ENCODE measurements at places on chromosomes 16 and 17.

DNA sequence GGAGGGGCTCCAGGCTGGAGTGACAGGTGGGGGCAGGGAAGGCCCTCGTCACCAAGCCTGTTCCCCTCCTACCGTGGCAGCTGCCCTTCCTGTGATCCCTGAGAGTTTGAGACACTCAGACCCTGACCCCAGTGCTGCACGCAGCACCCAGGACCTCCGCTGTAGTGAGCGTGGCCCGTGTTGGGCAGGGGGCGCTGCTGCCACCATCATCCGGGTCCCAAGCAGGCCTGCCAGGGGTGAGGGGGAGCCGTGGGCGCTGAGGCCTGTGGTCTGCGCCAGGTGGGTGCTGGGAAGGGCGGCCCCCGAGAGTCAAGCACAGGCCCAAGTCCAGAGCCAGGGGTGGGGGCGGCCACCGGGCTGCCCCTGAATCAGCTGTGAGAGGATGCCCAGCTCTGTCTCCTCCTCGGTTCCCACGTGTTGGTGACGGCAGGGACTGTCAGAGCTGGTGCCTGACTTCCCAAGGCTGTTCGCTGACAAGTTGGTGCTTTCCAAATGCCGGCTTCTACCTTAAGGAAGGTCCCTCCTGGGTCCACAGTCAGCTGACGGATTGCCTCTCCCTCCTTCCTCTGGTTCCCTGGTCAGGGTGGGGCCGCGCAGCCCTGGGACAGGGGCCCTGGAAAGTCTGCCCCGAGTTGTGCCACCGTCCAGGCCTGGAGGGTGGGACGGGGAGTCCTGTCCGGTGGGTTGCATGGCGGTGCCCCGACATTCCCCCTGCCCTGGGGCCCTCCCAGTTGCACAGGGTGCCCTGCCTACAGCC, 31.1 kb downstream of the TPSG1 start:
- no peak for DNase-seq

DNA sequence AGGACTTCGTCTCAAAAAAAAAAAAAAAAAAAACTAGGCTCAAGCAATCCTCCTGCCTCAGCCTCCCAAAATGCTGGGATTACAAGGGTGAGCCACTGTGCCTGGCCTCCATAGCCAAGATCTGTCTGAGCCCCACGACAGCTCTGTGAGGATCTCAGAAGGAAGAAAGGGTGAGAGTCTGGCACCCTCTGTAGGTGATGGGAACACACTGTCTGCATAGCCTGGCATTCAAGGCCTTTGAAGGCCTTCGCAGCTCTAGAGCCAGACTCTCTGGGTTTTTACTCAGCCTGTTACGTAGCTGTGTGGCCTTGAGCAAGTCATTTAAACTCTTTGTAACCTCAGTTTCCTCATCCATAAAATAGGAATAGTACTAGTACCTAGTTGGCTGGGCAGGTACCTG, 6.3 kb upstream of the XPO6 start:
- DNase-seq: no peak

DNA sequence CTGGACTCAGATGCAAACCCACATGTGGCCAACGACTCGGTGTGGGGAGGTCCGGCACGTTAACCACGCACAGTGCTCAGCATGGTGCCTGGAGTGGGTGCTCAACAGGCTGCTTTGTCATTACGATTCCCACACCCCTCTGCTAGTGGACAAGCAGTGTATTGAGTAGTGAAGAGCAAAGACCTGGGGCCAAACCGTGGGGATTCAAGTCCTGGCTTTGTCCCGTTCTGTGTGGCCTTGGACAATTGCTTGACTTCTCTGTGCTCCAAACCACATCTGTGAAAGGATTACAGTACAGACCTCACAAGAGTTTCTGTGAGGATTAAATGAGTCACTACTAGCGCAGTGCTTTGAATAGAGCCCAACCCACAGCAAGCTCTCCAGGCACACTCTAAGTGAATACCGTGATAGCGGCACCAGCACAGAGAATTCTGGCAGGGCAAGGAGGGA, 33.8 kb downstream of the TRPV2 start:
- DNase-seq: no peak

- no peak for DNase-seq
These were observed 2.6 kb upstream of the ABCC3 start for GRCh38 chr17:50631908-50632571.

DNA sequence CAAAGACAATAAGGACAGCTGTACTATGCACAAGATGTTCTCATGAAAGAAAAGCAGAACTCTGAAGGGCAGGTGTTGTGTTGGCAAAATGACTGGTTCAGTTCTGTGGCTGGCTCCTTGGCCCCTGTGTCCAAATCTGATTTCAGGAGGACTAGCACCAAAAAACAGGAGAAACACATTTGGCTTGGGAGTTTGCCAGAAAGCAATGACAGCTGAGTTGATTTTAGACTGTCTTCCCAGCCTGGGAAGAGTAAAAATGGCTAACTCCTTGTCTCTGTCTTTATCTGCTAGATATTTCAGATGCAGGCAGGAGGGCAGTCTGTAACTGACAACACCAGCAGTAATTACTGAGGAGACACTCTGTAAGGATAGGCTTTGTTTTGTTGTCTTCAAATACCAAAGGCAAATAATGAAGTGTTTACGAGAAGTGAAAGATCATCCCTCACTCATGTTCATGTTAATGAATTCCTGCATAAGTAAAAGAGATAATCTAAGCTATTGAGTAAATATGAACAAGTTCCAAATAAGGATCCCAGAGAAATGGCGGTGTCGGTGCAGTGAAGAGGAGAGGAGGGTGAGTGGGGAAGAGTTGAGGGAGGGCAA, 989.0 kb downstream of the CDH11 start:
- no peak for DNase-seq
